ENCODE measurements at places on chromosomes 16 and 17.

- no peak for DNase-seq
Measured at GRCh38 chr16:19840524-19841110, 44.0 kb downstream of the GPRC5B start.

GRCh38 chr16:66895689-66895979, 15.3 kb downstream of the PDP2 start:
- no peak for DNase-seq

DNA sequence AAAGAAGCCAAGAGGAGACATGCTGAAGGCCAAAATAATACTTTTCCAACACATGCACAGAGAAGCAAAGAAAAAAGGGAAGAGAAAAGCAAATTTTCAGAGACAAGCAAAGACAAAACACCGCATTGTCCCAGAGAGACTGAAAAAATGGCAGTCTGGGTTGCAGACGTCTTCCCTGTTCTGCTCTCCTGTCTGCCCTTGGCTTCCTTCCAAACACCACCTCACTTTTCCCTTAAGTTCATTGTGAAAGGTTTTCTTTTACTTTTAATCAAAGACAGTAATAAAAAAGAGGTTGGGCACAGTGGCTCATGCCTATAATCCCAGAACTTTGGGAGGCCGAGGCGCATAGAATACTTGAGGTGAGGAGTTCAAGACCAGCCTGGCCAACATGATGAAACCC, 21.2 kb upstream of the VAT1L start:
- no peak for DNase-seq

GRCh38 chr17:64128787-64129514, 993 bp downstream of the ERN1 start:
- no peak for DNase-seq

GRCh38 chr17:43841282-43841681, 5.7 kb upstream of the CD300LG start:
- DNase-seq, result no peak

- DNase-seq, result no peak
Measured at GRCh38 chr17:1560858-1561355, 1.7 kb downstream of the PITPNA start.

DNA sequence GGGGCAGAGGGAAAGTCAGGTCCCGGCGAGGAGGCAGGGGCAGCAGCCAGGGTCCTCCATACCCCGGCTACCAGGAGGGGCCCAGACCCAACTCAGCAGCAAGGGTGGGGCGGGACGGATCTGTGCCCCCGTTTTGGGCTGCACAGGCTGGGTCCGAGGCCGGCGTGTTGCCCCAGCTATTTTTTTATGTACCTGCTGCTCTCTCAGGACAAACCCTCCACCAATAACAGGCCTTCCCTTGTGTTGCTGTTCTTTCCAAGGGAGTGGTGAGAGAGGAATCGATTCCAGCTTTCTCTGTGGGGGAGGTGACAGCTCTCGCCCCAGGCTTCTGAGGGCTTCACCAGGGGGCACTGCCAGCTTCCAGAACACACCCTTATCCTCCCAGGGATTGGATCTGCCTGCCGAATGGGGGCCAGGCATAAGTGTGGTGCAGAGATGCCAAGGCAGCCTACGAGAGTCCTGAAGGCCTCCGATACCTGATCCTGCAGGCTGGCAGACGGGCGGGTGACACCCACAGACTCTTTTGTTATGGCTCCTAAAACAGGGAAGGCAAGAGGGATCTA, 22.3 kb downstream of the RTN4RL1 start:
- DNase-seq, result no peak

All from CD4-positive, alpha-beta T cell treated with Interleukin-15 for 1 hour (primary cell).